ENCODE measurements at places on chromosomes 4 and X.
A peak's percentile ranks its signal among the peaks of the same experiment; 100 is the strongest.

- no peak for DNase-seq
These were observed 9.1 kb upstream of the PHOX2B start for GRCh38 chr4:41757521-41758156.

DNA sequence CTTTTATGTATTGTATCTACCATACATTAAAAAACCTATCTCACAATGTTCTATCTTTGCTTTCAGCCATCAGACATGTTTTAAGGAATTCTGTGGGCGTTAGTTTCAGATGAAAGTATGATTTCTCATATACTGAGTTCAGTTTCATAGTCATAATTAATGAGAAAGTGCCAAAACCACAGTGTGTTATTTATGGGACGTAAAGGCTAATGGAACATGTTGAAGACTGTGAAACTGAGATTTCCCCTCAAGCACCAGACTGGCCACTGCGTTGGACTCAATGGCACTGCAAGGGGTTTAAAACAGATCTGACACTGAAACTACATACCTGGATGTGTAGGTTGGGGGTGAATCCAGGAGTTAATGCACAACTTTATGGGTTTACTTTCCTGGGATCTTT lies 32.0 kb downstream of the F8 start:
- no peak for DNase-seq

DNA sequence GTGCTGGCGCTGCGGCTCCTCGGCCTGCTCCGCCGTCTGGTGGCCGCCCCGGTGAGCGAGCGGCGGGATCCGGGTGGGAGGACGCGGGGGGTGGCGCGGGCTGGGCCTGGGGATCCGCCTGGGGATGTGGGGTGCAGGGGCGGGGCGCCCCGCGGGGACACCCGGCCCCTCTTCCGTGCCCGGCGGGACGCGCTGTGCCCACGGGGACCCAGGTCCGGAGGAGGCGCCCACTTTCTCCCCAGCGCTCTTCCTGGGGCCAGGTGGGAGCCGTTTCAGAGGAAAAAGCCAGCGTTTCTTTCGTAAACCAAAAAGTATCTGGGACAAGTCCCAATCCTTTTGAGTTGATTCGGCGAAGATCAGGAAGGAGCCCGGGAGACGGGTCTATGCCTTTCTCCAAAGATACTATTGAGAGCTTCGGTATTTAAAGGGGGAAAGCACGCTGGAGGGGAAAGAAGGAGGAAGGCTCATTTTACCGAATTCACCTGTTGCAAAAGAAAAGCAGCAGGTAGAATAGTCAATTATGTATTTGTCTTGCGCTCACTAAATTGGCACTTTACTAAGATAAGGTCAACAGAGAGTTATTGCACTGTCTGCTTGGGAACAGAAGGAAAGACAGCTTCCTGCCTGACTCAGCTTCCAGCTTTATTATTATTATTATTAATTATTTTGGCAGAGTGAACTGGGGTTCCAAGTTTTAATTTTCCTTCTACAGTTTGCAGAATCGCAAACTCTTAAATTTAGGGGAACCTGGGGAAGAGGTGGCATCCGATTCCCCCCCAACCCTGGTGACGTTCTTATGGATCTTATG lies 81.5 kb upstream of the CD99 start:
- no peak for DNase-seq

- DNase-seq, result no peak
These were observed 134.6 kb downstream of the HMX1 start for GRCh38 chr4:8737075-8737474.

GRCh38 chrX:30851449-30851848 lies 37.6 kb downstream of the TAB3 start:
- no peak for DNase-seq

DNA sequence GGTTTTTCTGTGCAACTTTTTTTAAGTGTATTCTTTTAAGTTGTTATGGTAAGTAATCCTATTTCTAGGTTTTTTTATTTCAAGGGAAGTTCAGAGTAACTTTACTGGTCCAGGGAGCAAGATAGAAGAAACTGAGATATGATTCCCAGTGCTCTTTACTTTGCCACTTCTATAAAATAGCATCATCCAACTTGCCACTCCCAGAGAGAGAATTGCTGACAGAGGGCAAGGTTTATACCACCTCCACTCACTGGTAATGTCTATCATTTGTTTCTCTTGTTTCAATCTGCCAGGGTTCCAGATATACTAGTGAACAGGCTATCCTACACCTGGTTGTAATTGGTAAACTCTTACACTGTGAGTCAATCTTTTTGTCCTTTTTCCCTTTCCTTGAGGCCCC lies 3.5 kb upstream of the CLCN3 start:
- no peak for DNase-seq

GRCh38 chr4:153573221-153573620 lies 107.1 kb downstream of the TMEM131L start:
- no peak for DNase-seq

- no peak for DNase-seq
These were observed 12.9 kb downstream of the UTP3 start for GRCh38 chr4:70701271-70701670.

DNA sequence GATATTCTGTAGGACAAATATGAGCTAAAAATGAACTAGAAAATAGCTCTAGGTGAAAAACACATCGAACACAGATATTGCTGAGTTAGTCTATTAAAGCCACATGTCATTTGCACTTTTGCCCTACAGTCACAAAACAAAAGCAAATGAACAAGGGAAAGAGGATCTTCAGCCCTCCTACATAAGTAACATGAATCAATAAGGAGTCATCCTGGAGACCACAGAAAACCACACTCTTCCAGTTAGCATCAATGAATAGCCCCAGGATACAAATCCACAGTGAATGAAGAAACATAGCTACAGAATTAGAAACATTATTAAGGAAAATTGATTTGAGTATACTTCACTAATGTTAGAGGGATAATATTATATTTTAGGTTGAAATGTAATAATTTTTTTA lies 311.4 kb downstream of the MAPK10 start:
- no peak for DNase-seq

- no peak for DNase-seq
These were observed 356.9 kb downstream of the DTHD1 start for GRCh38 chr4:36638273-36638811.

DNA sequence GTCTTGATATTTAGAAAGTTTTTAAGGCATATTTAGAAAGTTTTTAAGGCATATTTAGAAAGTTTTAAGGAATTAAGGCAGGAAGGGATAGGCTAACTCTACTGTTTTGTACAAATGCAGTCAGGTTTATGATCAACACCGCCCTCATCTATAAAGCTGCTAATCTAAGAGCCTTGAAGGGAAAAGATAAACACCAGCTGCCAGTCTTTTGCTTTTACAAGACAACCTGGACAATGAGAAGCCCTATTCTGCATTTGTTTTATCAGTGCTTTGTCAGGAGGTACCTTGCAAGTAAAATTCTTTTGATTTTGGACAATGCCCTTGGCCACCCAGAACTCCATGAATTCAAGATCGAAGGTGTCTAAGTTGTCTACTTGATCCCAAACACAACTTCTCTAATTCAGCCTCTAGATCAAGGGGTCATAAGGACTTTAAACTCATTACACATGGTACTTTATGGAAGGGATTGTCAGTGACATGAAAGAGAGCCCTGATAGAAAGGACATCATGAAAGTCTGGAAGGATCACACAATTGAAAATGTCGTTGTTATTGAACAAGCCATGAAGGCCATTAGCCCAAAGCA lies 39.8 kb downstream of the IL15 start:
- DNase-seq, result no peak

GRCh38 chr4:60794372-60794771 lies 405.8 kb upstream of the ADGRL3 start:
- no peak for DNase-seq

DNA sequence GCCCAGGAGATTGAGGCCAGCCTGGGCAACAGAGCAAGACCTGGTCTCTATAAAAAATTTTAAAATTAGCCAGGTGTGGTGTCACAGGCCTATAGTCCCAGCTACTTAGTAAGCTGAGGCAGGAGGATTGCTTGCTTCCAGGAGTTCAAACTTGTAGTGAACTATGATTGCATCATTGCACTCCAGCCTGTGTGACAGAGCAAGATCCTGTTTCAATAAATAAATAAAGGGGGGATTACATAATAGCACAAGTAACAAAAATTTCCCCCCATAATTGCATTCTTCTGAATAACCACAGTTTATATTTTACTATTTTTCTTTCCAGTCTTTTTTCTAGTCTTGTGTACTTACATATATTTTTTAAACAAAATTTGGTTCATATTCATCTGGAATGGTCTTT lies 135.6 kb downstream of the CHIC2 start:
- DNase-seq, result no peak

DNA sequence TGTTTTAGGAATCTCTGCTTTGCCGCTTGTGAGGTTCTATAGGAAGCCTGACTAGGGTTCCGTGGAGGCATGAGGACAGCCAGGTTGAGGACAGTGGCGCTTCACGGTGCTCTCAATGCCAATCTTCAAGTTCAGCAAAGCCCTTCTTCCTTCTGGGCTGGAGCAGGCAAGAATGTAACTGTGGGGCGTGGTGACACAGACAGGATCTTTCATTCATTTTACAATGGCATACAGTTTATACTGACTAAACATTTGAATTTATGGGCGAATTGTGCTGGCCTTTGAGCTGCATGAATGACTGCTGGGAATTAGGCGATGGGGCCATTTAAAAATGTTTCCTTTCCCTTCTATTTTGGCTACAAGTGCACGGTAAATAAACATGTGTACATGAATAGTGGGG lies 2.9 kb upstream of the NHS start:
- DNase-seq, result no peak

DNA sequence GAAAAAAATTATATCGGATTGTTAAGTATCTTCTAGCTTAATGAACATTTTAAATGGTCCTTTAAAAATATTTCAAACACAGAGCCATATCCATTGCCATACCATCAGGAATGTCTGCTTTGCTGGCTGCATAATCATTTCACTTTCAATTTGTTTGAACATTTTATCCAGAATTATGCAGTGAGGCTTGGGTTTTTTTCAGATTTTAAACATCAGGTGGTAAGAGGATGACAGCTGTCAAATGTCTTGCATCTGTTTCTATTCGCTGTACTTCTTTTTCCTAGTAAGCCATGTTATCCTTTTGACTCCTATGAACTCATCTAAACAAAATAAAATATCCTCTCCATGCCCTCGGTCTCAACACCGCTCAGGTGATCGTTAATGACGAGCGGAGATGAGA lies 802 bp downstream of the RFC1 start:
- no peak for DNase-seq

GRCh38 chr4:69485130-69485529 lies 10.6 kb downstream of the UGT2B4 start:
- no peak for DNase-seq

GRCh38 chr4:99696801-99697200 lies 39.2 kb upstream of the C4orf54 start:
- peak; percentile 19 for DNase-seq

Data from pons (tissue), 1 donor.